ENCODE measurements at places on chromosomes 4 and X. TPM values are rescaled to one million over a fixed set of nuclear protein-coding genes. Genes with fewer than 3 reads are reported as not detected.

MAGEB1 gene
- not detected for polyA plus RNA-seq

SLC34A2 gene
- polyA plus RNA-seq: 1.8 TPM

SAGE1 gene
- polyA plus RNA-seq: not detected

TNIP3 gene
- not detected for polyA plus RNA-seq

TEC gene
- 4.0 TPM for polyA plus RNA-seq

SYN1 gene
- polyA plus RNA-seq: 12.6 TPM

PHOX2B gene
- polyA plus RNA-seq: not detected

AADAT gene
- polyA plus RNA-seq: 17.4 TPM

TRAM1L1 gene
- polyA plus RNA-seq: 3.6 TPM

ASB12 gene
- polyA plus RNA-seq: 0.75 TPM

SPANXA2 gene
- polyA plus RNA-seq: not detected

HHIP gene
- 0.34 TPM for polyA plus RNA-seq

RAB9B gene
- 6.6 TPM for polyA plus RNA-seq

ZAR1 gene
- not detected for polyA plus RNA-seq

ZNF674 gene
- 1.3 TPM for polyA plus RNA-seq
